SHP77 (cell line): ENCODE measurements at places on chromosomes 7 and 10.
A peak's percentile ranks its signal among the peaks of the same experiment; 100 is the strongest.

GRCh38 chr7:36260481-36260880 is 107.4 kb downstream of the EEPD1 start:
- no peak for DNase-seq

DNA sequence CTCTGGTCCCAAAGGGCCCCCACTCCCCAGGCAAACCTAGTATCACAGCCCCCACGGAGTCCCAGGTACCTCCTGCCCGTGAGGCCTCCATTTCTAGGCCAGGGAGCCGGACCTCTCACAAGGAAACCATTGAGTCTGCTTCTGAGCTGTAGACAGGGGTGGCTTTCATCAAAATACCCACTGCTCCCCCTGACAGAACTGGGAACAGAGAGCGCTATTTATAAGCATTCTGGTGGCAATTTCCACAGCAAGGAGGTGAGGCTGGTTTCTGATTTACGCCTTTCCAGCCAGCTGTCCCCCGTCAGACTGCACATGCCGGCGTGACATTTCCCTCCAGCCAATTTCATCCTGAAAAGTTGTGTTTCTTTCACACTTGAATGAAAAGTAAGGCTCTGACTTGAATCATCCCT is 407.5 kb upstream of the PRKCQ start:
- no peak for DNase-seq

DNA sequence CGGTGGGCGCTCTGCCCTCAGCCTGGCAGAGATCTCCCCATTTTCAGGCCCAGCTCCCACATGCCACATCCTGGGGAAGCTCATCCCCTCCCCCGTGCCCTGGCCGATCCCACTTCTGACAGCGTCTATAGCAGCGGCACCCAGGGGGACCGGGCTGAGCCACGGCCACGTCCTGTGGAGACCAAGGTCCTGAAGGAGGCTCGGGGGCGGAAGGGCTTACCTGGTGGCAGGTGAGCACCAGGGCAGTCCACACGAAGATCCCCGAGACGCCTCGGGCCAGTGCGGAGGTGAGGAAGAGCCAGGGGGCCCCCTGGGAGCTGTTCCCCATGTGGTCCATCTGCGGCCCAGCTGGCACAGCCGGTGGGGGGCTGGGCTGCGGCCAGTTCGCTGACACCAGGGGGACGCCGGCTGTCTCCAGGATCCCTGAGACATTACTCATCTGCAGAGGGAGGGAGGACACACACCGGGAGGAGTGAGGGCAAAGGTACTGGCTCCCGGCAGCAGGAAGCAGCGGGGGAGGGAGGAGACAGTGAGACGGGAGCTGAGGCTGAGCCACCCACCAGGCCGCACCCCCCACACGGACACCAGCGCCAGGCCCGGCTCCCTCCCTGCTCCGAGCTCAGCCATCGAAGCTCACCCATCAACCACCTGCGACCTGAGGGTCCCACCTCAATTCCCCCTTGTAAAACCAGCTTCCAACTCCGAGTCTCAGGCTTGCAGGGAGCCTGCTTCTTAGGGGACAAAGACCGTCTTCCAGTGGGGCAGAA is 776 bp downstream of the TMEM184A start:
- DNase-seq = peak; percentile 59

GRCh38 chr10:28796606-28797512 is 119.5 kb downstream of the BAMBI start:
- DNase-seq = no peak

- DNase-seq = no peak
Observed at GRCh38 chr10:29643771-29644501, 9.2 kb upstream of the SVIL start.

GRCh38 chr7:49774459-49775064 is 1.1 kb downstream of the VWC2 start:
- no peak for DNase-seq

DNA sequence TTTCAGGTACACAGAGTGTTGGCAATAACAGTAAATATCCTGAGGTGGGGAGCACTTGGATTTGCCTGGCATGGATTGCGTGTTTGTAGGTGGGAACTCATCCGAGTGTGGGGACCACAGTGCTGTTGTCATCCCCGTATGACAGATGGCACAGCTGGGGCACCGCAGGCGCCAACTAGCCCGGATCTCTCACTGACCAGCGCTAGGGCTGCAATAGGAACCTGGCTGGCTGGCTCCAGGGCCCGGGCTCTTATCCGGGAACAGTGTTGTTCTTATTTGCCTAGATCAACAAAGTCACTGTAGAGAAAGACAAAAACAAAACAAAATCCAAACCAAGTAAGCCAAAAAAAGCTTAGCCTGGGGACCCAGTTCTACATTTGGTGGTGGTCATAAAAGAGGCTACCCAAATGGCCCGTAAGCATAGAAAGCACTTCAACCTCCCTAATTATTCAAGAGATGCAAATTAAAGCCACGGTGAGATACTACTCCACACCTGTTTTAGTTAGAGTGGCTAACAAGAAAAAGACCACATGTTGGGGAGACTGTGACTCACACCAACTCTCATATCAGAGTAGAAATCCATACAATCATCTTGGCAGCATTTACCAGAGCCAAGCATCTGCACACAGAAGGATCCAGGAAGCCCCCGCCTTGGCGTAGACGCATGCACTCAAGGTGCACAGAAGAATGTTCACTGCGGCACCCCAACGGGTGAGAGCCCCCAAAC is 27.2 kb upstream of the PFKFB3 start:
- DNase-seq = no peak

- DNase-seq = no peak
Observed at GRCh38 chr7:23208316-23208715, 26.5 kb downstream of the NUP42 start.

DNA sequence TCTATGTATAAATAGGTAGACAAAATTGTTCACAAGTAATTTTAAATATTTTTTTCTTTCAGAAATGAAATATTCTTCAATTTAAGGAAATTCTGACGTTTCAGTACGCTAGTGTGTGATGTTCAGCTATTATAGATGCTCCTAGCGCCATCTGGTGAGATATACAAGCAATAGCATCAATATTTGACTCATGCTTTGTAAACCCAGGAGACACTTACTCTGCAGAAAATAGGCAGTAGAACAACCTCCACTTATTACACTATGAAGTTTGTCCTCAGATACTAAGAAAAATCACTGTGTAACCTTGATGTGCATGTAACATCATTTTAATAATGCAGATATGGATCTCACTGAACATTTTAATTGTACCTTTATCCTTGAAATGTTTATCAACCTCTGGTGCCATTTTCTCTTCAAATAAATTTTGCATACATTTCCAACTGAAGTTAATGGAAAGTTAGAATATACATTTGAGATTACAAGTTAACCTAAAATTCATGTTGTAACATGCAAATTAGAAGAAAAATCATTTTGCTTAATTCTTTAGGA is 151.5 kb upstream of the FAM3C start:
- peak; percentile 34 for DNase-seq

DNA sequence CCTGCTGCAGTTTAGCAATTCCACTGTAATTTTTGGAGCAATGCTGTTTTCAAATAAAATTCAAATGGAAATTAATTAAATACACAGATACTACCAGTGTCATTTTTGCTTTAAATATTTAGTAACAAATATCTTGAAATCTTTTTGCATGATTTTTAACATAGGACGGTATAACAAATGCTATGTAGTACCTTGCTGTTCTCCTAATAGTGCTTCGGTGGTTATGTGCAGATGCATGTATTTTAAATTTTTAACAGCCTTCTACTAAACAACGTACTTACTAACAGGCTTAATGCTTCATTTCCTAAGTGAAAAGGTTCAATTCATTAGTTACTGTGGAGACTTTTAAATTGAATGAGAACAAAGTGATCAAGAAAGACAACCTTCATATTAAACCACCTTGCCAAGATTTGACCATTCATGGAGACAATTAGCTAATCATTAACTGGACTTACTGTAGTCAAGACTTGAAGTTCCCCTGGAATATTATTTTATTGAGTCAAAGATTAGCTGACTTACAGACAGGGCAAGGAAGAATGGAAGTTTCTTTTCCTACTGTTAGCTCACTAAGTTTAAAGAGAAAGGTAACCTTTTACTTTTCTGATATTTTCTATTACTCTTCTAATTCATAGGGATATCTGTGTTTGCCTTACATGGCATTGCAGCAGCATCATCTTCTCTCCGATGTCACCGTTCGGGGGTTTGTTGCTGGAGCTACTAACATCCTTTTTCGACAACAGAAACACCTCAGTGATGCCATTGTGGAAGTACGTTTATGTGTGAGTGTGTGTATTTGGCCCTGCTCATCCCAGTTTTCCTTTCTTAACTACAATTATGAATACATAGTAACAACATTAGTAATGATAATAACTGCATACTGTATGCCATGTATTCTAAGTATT is 74.3 kb downstream of the AVL9 start:
- no peak for DNase-seq

- no peak for DNase-seq
Observed at GRCh38 chr10:132701099-132701845, 84.7 kb downstream of the NKX6-2 start.

- DNase-seq = no peak
Observed at GRCh38 chr10:33052915-33053810, 95.1 kb upstream of the ITGB1 start.

DNA sequence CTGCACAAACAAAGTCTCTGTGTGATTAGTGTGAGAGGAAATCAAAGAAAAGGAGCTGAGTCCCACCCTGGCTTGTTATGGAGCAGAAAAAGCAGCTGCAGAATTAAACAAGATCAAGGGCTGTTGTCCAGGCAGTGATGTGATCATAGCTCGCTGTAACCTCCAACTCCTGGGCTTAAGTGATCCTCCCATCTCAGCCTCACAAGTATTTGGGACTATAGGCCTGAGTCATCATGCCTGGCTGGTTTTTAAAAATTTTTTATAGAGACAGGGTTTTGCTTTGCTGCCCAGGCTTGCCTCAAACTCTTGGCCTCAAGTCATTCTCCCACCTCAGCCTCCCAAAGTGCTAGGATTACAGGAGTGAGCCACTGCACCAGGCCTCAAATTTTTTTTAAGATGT is 88.9 kb downstream of the IPMK start:
- no peak for DNase-seq

- no peak for DNase-seq
Observed at GRCh38 chr10:73837072-73837471, 25.7 kb upstream of the NDST2 start.

DNA sequence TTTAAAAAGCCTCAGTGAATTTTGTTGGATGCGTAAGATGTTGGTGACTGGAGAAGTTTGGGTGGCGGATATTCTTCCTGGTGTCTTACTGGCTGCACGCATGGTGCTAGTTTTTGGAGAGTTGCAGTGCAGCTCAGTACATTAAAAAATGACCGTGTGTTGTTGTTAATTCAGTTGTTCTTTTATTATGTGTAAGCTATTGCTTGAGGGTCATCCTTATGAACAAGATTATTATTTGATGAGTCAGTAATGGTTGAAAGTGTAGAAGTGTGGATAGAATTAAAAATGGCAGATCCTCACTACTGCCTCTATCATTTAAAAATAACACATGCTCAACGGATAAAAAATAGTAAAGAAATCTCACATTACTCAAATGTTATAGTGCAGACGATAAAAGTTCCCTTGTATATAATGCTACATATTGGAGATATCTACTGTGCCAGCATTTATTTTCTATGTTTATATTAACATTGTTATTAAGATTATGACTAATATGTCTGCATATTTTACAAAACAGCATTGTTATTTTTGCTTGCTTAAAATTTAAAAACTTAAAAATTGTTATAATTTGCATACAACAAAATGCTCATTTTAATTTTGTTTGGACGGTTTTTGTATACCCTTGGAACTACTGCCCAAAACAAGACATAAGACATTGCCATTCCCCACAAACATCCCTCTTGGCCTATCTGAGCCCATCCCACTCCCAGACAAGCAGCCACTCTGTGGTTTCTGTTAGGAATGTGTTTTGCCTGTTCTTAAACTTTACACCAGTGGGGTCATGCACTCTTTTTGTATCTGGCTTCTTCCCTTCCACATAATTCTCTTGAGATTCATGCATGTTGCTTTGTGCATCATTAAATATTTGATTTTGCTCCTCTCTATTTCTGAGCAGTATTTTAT is 142.0 kb downstream of the DOCK1 start:
- DNase-seq = no peak

GRCh38 chr7:134866617-134867016 is 87.2 kb downstream of the CALD1 start:
- DNase-seq = no peak

DNA sequence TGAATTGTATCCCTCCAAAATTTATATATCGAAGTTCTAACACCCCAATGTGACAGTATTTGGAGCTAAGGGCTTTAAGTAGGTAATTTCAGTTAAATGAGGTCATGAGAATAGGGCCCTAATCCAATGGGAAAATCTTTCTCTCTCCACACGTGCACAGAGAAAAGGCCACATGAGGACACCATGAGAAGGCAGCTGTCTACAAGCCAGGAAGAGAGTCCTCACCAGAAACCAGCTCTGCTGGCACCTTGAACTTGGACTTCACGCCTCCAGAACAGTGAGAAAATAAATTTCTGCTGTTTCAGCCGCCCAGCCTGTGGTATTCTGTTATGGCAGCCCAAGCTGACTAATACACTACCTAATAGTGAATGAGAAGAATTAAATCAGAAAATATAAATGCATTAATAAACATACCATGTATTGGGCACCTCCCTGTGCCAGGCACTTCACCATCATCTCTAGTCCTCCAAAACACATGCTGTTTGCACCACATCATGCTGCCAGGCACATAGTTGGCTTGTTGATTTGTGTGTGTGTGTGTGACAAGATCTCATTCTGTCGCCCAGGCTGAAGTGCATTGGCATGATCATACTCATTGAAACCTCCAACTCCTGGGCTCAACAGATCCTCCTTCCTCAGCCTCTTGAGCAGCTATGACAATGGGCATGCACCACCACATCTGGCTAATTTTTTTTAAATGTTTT is 9.1 kb upstream of the TOMM7 start:
- DNase-seq = no peak

GRCh38 chr7:36726806-36727503 is 2.7 kb upstream of the AOAH start:
- no peak for DNase-seq

DNA sequence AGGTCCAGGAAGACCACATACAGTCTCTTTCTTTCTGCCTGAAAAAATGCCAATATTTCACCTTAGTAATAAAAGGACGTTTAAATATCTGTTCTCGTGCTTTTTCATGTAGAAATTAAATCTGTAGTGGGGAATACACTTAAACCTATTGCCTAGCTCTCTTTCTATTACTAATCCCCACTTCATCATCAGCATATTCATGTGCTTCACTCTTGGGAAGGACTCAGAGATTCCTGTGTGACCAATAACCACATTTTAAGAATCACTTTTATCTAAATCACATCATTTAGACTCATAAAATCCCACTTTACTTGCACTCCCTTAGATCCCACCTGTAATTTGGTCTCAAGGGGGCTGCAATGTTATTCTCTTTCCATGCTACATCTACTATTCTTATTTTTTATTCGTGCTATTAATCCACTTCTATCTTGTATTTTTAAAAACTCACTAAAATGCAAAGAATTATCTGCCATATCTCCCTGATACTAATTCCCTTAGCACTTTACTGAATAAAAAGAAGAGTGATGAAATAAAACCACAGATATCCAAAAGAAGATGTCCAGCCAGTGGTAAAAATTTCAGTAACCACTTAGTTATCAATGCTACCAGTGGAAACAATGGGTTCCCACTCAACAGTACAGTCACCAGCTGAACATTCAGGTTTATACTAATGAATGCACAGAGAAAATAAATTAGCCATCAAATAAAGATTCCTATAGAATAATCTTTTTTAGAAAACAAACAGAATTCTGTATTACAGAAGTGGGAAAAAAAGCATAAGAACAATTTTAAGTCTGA is 102.1 kb downstream of the PPP1R17 start:
- no peak for DNase-seq

GRCh38 chr10:35608328-35608672 is 3.2 kb downstream of the GJD4 start:
- no peak for DNase-seq
